ENCODE measurements at places on chromosomes 7 and 10.

DNA sequence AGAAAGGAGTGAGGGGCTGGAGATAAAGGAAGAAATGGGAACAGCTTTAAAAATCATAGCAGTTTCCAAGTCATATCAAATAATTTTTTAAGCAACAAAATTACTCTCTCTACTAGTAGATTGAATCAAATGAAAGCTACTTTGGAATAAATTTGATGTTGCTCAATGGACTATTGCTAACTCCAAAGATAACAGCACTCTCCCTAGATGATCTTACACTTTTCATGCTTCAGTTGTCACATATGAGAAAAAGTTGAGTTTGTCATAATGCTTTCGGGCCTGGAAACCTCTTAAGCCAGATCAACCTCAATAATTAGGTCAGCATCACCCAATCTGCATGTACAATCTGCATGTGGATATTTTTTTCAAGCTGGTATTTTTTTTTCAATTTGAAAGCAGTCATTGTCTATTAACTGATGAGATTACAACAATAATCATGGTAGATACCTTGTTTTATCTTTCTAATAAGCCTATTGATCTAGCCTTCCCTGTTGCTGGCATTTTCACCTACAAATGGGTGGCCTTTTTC is 31.3 kb downstream of the LIPJ start:
- no peak for DNase-seq

DNA sequence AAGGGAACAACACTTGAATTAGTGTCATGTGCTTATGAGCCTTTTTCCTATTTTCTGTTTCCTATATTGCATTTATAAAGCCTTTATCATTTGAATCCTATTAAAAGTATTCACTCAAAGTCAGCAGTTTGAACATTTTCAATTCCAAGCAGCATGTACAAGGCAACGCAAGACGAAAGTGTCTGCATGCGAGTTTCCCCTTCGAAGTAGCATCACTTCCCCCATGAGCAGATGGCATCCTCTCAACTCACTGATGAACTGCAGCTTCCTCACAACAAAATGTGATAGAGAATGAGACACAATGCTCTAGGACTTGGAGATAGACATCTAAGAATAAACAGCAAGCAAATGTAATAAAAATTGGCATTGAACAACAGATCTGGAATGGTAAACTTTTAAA is 270.7 kb downstream of the PRPF18 start:
- DNase-seq, result no peak

DNA sequence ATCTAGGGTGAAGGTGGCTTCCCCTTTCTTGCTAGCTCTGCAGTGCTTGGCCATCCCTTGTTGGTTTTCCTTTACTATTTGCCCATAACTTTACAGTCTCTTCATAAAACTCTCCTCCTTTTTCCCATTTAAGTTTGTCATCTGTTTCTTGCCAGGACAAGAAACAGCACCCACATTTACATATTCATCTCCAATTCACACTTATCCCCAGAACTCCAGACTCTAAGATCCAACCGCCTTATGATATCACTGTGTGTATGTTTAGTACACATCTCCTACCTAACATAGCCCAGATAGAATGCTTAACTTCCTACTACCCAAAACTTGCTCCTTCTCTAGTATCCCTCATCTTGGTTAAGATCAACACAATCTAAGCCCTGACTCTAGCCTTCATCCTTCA is 622.2 kb downstream of the KCNMA1 start:
- no peak for DNase-seq

- no peak for DNase-seq
Measured at GRCh38 chr10:130020651-130021382, 56.7 kb upstream of the EBF3 start.

DNA sequence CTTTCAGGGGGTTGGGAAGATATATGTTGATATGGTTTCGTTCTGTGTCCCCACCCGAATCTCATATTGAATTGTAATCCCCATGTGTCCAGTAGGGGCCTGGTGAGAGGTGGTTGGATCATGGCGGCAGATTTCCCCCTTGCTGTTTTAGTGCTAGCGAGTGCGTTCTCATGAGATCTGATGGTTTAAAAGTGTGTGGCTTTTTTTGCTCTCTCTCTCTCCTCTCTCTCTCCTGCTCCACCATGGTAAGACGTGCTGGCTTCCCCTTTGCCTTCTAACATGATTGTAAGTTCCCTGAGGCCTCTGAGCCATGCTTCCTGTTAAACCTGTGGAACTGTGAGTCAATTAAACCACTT is 68.4 kb upstream of the PDZD8 start:
- DNase-seq, result no peak

- DNase-seq, result no peak
Measured at GRCh38 chr7:94429153-94429552, 34.5 kb downstream of the COL1A2 start.

- no peak for DNase-seq
Measured at GRCh38 chr7:121038717-121039509, 50.4 kb downstream of the CPED1 start.

- DNase-seq, result no peak
Measured at GRCh38 chr7:151372612-151373265, 31.1 kb downstream of the NUB1 start.

DNA sequence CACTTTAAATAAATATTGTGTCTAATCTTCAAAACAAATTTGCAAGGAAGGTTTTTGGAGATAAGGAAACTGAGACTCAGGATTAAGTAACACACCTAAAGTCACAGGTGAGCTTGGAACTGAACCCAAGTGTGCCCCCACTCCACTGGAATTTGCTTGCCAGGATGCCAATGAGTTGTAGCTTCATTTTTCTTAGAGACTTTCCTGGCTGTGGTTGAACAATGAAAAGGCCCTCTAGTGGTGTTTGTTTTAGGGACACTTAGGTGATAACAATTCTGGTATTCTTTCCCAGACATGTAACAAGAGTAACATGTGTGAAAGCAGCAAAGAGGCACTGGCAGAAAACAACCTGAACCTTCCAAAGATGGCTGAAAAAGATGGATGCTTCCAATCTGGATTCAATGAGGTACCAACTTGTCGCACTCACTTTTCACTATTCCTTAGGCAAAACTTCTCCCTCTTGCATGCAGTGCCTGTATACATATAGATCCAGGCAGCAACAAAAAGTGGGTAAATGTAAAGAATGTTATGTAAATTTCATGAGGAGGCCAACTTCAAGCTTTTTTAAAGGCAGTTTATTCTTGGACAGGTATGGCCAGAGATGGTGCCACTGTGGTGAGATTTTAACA is 1.5 kb downstream of the IL6 start:
- no peak for DNase-seq

- DNase-seq, result no peak
Measured at GRCh38 chr10:76177936-76178335, 746.5 kb downstream of the LRMDA start.

DNA sequence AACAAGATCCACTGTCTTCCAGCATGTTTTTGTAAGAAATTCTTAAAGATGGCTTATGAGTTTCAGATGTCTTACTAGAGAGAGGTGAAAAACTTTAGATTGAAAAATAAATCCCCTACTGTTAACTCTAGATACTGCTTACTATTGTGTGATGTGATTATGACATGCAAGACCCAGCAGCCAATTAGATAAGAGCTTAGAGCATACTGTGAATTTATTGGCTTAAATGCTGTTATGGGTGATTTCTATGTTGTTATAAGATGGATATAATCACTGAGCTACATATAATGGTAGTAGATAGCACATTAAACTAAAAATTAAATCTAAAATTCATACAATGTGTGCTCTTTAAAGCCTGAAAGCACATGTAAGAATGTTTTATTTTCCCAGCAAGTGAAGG is at the start of gene RNF133:
Gene RNF133 (minus strand): TSS at position 101 of the 400 bp plus-strand sequence. CDS start 199 bp downstream, outside the sequence.
- no peak for DNase-seq

DNA sequence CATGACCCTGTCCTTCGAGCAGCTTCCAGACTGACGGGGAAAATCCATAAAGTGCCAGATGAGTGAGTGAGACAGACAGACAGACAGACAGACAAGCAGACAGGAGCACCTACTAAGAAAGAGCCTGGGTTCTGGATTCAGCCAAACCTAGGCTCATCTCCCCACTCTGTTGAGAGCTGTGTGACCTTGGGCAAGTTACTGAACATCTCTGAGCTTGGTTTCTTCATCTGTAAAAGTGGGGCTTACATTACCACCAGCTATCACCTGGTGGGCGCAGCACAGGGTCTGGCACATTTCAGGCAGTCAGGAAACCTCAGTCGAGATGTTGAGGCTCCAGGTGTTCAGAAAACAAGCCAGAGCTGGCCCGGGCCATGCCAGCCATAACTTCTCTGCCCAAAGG is 37.6 kb downstream of the C10orf105 start:
- DNase-seq, result no peak

GRCh38 chr10:77571490-77571889 is 66.1 kb downstream of the KCNMA1 start:
- no peak for DNase-seq

GRCh38 chr10:63072951-63073350 is 60.2 kb upstream of the NRBF2 start:
- no peak for DNase-seq

GRCh38 chr7:143382126-143382790 is 1.1 kb downstream of the ZYX start:
- DNase-seq, result no peak

DNA sequence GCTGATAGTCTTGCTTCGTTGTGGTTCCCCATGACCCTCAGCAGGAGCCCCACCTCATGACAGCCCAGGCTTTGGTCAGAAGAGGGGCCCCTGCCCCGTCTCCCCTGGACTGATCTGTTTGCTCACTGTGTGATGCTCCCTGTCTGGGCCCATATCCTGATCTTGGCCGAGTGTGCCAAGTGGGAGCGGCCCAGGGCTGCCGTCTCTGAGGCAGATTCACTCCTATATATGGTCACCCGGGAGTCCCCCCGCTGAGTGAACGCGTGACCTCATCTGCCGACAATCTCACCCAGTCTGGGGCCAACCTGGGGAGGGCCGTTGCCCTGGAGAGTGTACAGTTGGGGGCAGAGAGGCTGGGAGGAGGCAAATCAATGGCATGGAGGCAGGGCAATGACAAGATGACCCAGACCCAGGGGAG is 34.5 kb downstream of the PPIF start:
- DNase-seq, result no peak

- no peak for DNase-seq
Measured at GRCh38 chr10:126016156-126016805, 119.9 kb downstream of the FANK1 start.

DNA sequence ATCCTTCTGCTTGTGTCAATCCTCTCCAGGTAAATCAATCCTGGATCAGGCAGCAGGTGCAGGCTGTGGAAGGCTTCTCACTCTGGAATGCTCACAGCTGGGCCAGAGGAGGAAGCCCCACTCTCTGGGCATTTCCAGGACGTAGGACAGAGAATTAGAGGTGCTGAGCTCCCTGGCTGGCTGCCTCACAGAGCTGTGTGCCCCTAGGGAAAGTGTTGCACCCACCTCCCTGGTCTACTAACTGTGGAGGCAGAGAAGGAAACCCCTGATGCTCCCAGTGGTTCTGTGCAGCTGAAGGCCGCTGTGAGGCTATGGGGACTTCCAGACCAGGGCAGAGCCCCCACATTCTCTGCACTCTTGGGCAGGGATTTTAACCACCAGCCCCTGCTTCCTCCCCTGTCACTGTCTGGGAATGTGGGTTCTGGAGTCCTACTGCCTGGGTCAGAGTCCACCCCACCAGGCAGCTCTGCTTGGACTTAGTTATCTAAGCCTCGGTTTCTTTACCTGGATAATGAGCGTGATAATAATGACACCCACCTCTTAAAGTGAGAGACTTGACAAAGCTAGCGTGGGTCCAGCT is 73.5 kb upstream of the EEPD1 start:
- DNase-seq, result no peak

GRCh38 chr10:8923096-8923495 is 868.6 kb downstream of the GATA3 start:
- no peak for DNase-seq

- DNase-seq, result no peak
Measured at GRCh38 chr10:78715435-78715834, 353.3 kb upstream of the ZMIZ1 start.

GRCh38 chr7:122511268-122511667 is 187.6 kb downstream of the RNF133 start:
- DNase-seq, result no peak

- DNase-seq, result no peak
Measured at GRCh38 chr7:19305698-19306097, 160.5 kb upstream of the FERD3L start.

DNA sequence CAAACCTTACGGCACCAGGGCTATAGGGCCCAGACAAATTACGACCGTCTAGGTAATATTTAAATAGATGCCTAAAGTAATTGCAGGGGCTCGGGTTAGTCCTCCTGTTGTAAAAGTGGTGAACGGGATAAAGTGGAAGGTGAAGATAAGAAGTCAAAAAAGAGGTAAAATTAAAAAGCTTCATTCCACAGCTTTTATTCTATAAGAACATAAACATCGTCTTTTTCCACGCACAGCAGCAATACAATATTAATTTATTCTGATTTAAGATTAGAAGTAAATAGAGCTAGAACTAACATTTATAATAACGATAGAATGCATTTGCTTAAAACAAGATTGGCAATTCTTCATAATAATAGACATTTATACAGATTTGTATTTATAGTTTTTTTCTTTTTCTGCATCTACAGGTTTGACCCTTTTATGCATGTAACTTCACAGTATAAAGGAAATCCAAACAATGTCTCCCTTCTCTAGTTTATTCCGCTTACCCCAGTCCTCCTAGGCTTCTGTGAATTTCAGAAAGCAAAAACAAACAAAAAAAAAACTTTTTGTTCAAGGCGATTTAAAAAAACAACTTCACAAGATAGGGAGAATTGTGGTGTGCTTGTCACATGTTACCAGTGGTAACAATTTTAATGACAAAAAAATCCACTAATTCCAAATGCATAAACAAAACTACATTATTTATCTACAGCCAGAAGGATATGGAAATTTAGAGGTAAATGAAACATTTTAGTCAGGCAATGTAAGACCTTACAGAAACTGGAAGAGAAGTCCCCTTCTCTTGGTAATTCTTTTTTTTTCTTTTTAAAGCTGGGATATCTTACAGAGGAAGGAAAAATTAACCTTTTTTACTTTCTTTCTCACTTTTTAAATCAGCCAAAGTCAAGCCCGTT is 3.4 kb downstream of the HOXA10 start:
- DNase-seq, result no peak

DNA sequence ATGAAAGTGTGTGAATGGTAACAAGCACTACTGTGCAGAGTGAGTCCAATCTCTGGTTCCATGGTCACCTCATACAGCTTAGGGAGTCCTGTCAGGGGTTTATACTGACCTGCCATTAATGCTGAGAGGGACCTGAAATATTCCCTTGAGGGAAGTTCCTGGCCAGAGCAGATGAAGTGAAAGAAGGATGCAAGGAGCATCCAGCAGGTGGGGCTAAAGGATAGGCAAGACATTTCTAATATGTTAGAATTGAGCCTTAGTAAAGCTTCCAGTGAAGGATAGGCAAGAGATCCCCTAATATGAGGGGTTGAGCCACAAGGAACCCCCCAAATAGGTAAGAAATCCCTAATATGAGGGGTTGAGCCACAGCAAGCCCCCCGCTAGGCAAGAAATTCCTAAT is 25.5 kb upstream of the FAM221A start:
- DNase-seq, result no peak

DNA sequence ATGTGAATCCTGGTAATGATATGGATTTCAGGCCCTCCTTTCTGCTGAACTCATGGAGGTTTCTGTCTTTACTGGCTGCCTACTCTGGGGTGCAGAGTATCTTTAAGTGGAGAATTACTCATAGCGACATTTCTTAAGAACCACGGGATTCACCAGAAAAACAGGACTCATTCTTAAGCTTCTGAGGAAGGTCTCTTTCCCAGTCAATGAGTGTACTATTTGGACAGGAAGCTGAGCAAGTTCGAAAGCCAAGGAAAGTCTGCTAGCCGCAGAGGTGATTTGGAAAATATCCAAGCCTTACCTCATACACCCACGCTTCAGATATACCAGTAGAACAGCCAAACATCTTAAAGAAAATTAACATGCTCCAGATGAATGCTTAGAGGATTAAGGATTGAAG is 377.6 kb upstream of the MYO3A start:
- no peak for DNase-seq

Measured in CD4-positive, alpha-beta T cell treated with Interleukin-4 for 1 hour (primary cell).